Mesenchymal stem cell (in vitro differentiated cells and primary cell): ENCODE measurements at places on chromosomes 11 and 22.

GRCh38 chr11:122871302-122871701 lies 11.3 kb upstream of the JHY start:
- H3K36me3 ChIP-seq: no peaks in the 10 kb centered on the region
- no peak overlapping the region for H3K27ac ChIP-seq
- no peak for DNase-seq
- no peak overlapping the region for H3K4me3 ChIP-seq
- H3K4me1 ChIP-seq: no peaks in the 10 kb centered on the region
- no peaks in the 10 kb centered on the region for H3K27me3 ChIP-seq

DNA sequence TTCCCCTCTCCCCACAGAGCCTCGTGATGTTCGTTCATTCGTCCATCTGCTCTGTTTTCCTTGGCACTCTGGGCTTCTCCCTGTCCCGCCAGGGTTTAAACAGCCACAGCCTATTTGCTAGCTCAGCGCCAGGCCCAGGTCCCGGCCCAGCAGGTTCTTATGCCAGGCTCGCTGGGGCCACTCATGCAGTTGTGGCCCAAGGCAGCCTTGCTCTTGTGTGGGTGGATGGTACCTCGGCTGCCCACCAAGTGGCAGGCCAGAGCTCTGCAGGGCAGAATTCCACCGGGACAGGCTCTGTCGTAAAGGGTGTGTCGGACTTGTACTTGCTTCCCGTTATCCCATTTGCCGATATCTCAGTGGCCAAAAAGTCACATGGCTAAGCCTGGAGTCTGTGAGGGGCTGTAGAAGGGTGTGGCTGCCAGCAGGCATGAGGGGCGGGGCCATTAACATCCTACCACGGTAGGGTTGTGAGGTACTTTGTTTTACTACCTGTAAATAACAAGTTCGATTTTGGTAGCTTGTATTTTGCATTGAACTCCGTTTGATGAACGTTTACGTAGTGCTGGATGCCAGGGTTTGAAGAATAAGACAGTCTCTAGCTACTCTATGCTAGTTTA lies 7.9 kb downstream of the FAM118A start:
- H3K27ac ChIP-seq: peak overlapping the region; percentile 75
- no peaks in the 10 kb centered on the region for H3K27me3 ChIP-seq
- peaks cover 11% of the 10 kb centered on the region for H3K4me1 ChIP-seq
- peaks cover 9% of the 10 kb centered on the region for H3K36me3 ChIP-seq

GRCh38 chr22:35997438-35997837 lies 31.2 kb downstream of the RBFOX2 start:
- no peaks in the 10 kb centered on the region for H3K27me3 ChIP-seq
- no peaks in the 10 kb centered on the region for H3K36me3 ChIP-seq
- no peak overlapping the region for H3K4me3 ChIP-seq
- peaks cover 4% of the 10 kb centered on the region for H3K4me1 ChIP-seq
- no peak overlapping the region for H3K27ac ChIP-seq

DNA sequence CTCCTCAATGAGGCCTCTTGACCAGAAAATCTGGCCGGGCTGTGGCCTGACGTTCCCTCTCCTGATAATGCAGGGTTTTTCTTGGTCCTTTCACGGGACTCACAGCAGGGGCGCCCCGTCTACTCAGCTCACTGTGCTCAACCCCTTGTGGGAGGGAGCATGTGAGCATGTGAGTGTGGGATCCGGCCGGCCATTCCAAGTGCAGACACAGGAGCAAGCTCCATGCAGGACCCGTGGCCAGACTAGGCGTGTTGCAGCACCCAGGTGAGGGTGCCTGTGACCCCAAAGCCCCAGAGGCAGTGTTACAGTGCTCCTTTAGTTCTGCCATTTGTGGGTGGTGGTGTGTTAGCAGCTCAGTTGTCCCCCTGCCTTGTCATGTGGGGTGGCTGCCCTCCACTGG lies 18.0 kb downstream of the DHCR7 start:
- no peak overlapping the region for H3K4me3 ChIP-seq
- H3K27me3 ChIP-seq: peaks cover 3% of the 10 kb centered on the region
- H3K4me1 ChIP-seq: no peaks in the 10 kb centered on the region
- no peak overlapping the region for H3K27ac ChIP-seq
- DNase-seq: no peak

GRCh38 chr22:24550028-24550901 lies 4.7 kb downstream of the GUCD1 start:
- DNase-seq: no peak
- H3K27me3 ChIP-seq: no peaks in the 10 kb centered on the region
- no peak overlapping the region for H3K4me3 ChIP-seq
- peaks cover 26% of the 10 kb centered on the region for H3K4me1 ChIP-seq
- H3K36me3 ChIP-seq: peaks cover 49% of the 10 kb centered on the region

GRCh38 chr22:48489551-48490499 lies 1337.8 kb downstream of the BRD1 start:
- peaks cover 22% of the 10 kb centered on the region for H3K4me1 ChIP-seq
- H3K36me3 ChIP-seq: no peaks in the 10 kb centered on the region
- DNase-seq: no peak
- H3K27me3 ChIP-seq: peaks cover 36% of the 10 kb centered on the region
- peak overlapping the region; percentile 47 for H3K4me3 ChIP-seq

GRCh38 chr11:62611705-62612365 lies 740 bp downstream of the EML3 start:
- H3K27ac ChIP-seq: peak overlapping the region; percentile 60
- H3K27me3 ChIP-seq: no peaks in the 10 kb centered on the region
- H3K36me3 ChIP-seq: peaks cover 61% of the 10 kb centered on the region
- H3K4me1 ChIP-seq: peaks cover 22% of the 10 kb centered on the region

- no peaks in the 10 kb centered on the region for H3K4me1 ChIP-seq
- DNase-seq: no peak
- no peak overlapping the region for H3K27ac ChIP-seq
- H3K27me3 ChIP-seq: no peaks in the 10 kb centered on the region
- peaks cover 2% of the 10 kb centered on the region for H3K36me3 ChIP-seq
- H3K4me3 ChIP-seq: no peak overlapping the region
Observed at GRCh38 chr11:113831314-113831713, 44.1 kb downstream of the USP28 start.

DNA sequence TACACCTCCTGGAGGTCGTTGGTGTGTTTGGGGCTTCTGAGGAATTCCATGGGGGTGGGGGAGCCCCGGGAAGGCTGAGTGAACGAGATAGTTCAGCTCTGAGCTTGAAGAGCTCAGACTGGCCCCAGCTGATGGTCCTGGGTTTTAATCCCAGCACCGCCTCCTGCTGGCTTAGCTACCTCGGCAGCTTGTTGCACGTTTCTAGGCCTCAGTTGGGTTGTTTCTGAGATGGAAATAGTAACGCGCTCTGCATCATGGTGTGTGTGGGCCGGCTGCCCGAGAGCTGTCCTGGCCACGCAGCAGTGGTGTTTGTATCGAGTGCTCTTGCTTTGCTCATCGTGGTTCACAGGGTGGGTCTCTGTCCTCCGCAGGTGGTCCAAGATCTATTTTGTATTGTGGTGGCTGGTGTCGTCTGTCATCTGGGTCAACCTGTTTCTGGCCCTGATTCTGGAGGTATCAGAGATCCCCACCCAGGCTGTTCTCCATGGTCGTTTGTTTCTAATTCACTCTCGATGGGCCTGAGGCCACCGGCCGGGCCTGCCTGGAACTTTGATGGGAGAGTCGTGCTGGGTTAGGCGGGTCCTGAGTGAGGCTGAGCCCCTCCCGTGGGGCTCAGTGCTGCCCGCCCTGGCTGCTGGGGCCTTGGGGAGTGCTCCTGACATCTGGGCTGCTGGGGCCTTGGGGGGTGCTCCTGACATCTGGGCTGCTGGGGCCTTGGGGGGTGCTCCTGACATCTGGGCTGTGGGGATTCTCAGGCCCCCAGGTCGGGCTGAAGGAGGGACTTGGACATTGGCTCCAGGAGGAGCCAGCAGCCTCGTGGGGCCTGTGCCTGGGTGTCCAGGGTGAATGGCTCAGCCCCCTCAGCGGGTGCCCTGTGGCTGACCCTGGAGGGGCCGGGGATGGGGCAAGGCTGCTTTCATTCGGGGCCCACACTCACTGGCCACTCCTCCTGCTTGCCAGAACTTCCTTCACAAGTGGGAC lies 37.7 kb downstream of the TPCN2 start:
- H3K36me3 ChIP-seq: peaks cover 58% of the 10 kb centered on the region
- H3K27ac ChIP-seq: no peak overlapping the region
- DNase-seq: no peak
- peaks cover 14% of the 10 kb centered on the region for H3K4me1 ChIP-seq
- H3K27me3 ChIP-seq: no peaks in the 10 kb centered on the region
- H3K4me3 ChIP-seq: no peak overlapping the region

DNA sequence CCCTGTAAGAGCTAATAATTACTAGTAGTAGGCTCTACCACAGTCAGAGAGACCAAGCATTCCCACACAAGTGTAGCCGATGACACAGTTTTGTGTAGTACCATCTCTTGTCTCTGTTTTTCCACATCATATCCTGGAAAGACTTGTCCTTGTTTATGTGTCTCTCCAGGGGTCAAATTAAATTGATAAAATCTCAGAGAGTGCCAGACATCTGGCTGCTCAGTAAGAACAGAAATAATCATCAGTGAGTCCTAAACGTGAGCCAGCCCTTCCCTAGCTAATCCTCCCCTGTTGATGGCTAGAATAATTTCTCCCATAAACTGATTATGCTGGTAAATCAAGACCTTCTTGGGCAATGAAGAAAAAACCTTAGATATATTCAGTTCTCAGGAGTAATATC lies 111.4 kb upstream of the GRAMD1B start:
- H3K27ac ChIP-seq: no peak overlapping the region
- H3K4me3 ChIP-seq: no peak overlapping the region
- H3K36me3 ChIP-seq: no peaks in the 10 kb centered on the region
- no peak for DNase-seq

GRCh38 chr11:106627694-106628093 lies 390.6 kb downstream of the GUCY1A2 start:
- H3K36me3 ChIP-seq: no peaks in the 10 kb centered on the region
- DNase-seq: no peak
- no peak overlapping the region for H3K4me3 ChIP-seq
- no peak overlapping the region for H3K27ac ChIP-seq

DNA sequence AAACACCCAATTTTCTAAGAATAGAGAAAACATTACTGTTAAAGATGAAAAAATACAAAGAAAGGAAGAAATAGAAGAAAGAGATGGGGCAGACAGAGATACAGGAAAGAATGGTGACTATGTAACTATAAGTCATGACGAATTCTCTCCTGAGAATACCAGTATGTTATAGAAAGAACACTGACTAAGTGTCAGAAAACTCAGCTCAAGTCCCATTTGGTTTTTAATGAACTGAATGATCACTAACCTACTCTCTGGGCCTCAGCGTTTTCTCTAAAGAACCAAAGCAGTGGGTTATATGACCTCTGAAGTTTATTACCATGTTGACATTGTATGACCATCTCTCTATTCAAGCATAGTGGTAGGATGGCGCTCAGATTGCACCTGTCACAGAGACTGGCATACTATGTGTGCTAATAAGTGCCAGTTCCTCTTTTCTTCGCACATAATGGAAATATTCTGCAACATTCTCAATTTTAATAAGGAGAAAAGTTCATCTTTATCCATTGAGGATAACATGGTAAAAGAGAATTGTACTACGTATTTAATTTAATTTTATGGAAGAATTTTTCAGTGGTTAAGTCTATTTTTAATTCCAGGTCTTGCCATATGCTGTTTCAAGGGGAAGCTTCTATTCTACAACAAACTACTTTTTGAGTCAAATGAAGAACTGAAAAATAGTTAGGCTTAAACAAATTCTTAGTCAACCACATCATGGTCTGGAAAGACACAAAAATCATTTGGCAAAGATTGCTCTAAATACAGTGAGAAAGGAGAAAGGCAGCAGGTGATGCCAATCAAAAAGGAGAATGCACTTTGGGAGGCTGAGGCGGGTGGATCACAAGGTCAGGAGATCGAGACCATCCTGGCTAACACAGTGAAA lies 25.0 kb upstream of the EED start:
- DNase-seq: no peak
- no peak overlapping the region for H3K27ac ChIP-seq
- H3K27me3 ChIP-seq: peaks cover 7% of the 10 kb centered on the region
- no peaks in the 10 kb centered on the region for H3K36me3 ChIP-seq
- no peak overlapping the region for H3K4me3 ChIP-seq
- H3K4me1 ChIP-seq: no peaks in the 10 kb centered on the region

DNA sequence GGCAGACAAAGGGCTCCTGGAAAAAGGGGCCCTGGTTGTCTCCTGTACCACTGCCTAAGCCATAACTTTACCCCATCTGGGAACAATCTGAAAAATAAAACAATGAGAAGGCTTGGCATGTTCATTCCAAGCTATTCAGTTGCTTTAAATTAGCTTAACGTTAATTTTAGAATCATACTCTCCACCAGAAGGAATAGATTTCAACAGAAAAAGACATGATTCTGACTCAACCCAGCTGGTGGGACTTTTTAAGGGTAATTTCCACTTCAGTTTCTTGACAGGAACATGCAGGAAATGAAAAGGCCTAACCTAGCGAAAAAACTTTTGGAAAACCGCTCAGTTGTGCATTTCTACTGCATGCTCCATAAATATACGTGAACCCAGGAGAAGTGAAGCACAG lies 7.9 kb downstream of the SF3A1 start:
- no peak for DNase-seq
- H3K36me3 ChIP-seq: peaks cover 60% of the 10 kb centered on the region
- no peak overlapping the region for H3K27ac ChIP-seq
- H3K27me3 ChIP-seq: no peaks in the 10 kb centered on the region

DNA sequence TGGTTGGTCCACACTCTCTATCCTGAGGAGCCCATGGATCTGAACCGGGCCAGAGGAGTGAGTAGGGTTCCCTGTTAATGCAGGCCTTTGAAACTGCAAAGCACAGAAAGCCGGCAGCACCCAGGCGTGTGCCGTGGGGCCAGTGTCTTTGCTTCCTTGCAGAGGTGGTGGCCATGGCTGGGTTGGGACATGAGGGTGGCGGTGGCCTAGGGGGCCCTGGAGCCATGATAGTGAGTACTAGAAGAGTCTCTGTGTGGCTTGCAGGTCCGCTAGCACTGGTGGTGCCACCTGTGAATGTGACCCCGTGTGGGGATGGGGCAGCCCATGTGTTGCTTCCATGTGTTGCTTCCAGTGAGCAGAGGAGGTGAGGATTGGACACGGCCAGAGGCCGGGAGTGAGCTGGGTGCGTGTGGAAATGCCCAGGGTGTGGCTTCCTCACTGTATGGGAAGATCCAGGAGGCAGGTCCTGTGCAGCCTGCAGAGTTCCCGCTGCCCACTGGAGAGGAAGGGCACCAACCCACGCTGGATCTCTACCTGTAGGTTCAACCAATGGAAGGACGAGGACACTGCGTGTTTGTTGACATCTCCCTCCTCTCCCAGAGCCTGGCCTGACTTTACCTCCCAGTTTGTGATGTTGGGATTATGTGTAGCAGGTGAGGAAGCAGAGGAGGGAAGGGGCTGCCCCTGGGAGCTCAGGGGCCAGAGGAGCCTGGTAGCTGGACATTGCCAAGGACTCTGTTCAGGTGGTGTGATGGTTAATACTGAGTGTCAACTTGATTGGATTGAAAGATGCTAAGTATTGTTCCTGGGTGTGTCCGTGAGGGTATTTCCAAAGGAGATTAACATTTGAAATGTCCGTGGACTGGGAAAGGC lies 796.6 kb downstream of the TBC1D22A start:
- H3K4me3 ChIP-seq: no peak overlapping the region
- H3K4me1 ChIP-seq: no peaks in the 10 kb centered on the region
- H3K27ac ChIP-seq: no peak overlapping the region
